Aortic smooth muscle cell (primary cell): ENCODE measurements at places on chromosomes 2 and 18. TPM values are rescaled to one million over a fixed set of nuclear protein-coding genes. Genes with fewer than 3 reads are reported as not detected.

The FEV gene
- total RNA-seq: not detected in 2 replicates

The SLC5A7 gene
- not detected in 2 replicates for total RNA-seq

The RNF149 gene
- 37.5 and 38.5 TPM in 2 replicates for total RNA-seq

The DYNAP gene
- total RNA-seq: not detected in 2 replicates

The PHLPP1 gene
- total RNA-seq: 4.0 and 5.7 TPM in 2 replicates

The LOXL3 gene
- total RNA-seq: 66.2 and 155 TPM in 2 replicates

The C2orf78 gene
- total RNA-seq: not detected in 2 replicates

The KLHL14 gene
- total RNA-seq: not detected in 2 replicates

The NIF3L1 gene
- 23.9 and 32.9 TPM in 2 replicates for total RNA-seq

The SPATA3 gene
- not detected in 2 replicates for total RNA-seq

The KIDINS220 gene
- total RNA-seq: 71.1 and 98.2 TPM in 2 replicates

The TMEM163 gene
- 0.26 and 0.81 TPM in 2 replicates for total RNA-seq

The DUSP19 gene
- total RNA-seq: 4.6 and 5.3 TPM in 2 replicates

The ACTR2 gene
- total RNA-seq: 102 and 120 TPM in 2 replicates

The ABCG5 gene
- total RNA-seq: under 0.01 TPM in 1 of 2 replicates, not detected in the other

The IL36A gene
- total RNA-seq: not detected in 2 replicates

The GALR1 gene
- not detected in 2 replicates for total RNA-seq

The ELOA2 gene
- total RNA-seq: not detected in 2 replicates

The SIGLEC15 gene
- 1.1 and 1.5 TPM in 2 replicates for total RNA-seq

The ZDBF2 gene
- total RNA-seq: 10.4 and 10.9 TPM in 2 replicates
